ENCODE measurements at places on chromosomes 12 and 14.

GRCh38 chr14:68951800-68952530 lies 27.1 kb downstream of the ACTN1 start:
- DNase-seq, result no peak

- no peak for DNase-seq
Observed at GRCh38 chr12:105384220-105384619, 53.7 kb downstream of the C12orf75 start.

DNA sequence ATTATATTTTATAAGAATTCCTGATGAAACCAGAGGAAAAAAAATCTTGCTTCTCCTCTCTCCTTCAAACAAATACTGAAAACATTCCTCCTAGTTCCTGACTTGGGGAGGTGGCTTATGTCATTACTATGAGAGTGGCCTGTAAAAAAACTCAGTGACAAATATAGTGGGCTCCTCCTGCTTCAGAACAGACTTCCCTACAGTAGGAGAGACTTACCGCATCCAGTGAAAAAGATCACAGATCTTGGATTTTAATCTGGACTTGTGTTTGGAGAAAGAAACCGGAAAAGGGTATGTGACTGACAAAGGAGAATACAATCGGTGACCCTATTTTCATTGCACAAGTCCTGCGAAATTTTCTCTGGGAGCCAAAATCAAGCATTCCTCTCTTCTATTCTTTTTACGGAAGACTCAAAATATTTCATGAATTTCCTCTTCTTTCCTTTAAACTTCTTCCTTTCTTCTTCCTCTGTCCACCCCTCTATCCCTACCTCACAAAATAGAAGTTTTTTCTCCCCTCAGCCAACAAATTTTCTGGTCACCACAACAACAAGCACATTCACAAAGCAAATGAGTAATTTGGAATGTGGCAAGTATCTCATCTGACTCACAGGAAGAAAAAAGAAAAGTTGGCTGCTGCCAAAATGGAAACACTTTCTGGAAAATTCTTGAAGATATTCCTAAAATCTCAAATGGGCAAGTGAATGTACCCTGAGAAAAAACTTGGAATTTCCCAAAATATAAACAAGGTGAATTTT lies 185.1 kb upstream of the CDKN3 start:
- no peak for DNase-seq

DNA sequence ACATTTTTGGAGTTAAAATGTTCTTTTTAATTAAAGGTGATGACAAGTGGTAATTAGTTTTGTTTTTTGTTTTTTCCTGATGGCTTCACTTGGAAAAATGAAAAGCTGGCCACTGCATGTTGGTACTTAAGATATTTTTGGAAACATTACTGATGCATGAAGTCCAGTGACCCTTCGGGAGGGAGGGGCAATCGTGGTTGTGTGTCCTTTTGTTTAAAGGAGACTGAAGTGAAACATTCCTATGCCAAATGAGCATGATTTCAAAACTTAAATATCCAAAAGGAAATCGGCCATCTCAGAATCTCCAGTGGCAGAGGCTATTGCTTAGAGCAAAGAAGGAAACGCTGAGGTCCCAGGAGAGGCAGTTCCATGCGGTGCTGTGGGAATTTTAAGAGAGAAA lies 20.1 kb downstream of the LTBP2 start:
- DNase-seq, result no peak

GRCh38 chr12:59624732-59625460 lies 29.1 kb downstream of the SLC16A7 start:
- no peak for DNase-seq

DNA sequence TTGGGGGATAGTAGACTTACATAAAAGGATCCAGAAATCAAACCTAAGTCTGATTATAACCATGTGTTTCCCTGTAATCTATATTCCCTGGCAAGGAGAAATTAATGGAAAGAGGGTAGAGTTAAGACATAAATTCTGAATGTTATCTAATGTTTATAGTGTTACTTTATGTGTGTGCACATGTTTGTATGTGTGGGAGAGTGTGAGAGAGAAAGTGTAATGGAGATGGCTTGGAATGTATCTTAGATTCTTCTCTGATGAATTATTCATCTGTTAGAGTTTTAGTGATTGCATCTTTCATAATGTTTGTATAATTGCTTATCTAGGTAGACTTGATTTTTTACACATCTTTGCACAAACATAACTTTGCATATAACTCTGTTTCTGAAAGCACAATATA lies 490.9 kb downstream of the FLRT2 start:
- no peak for DNase-seq
